ENCODE measurements at places on chromosomes 1 and 21.

DNA sequence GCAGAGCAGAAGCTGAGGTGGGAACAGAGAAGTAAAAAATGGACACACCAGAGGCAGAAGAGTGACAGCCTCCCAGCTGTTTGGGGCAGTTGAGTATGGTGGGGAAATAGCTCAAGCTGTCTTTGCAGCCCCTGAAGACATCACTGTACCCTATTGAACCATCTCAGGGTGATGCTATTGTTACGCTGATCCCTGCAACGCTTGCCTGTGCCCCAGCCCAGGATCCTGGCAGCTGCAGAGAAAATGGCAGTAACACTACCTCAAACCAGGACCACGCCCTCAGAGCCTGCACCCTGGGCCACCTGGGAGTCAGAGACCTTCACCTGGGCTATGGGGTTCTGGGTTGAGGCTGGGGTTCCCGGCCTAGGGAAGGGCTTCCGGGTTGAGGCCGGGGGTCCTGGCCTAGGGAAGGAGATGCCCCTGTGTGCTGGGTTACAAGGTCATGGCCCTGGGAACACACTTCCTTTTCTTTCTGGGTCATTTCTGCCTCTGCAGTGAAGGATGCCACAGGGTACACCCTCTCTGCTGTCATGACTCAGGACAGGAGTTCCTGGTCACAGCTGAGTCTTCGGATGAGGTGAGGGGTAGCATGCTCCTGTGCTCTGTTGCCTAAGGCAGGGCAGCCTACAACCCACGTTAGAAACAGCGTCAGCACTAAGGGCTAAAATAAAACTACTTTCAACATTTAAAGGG, 11.6 kb downstream of the BSND start:
- DNase-seq: no peak

GRCh38 chr1:58434181-58434580, 112.3 kb downstream of the OMA1 start:
- DNase-seq: no peak

DNA sequence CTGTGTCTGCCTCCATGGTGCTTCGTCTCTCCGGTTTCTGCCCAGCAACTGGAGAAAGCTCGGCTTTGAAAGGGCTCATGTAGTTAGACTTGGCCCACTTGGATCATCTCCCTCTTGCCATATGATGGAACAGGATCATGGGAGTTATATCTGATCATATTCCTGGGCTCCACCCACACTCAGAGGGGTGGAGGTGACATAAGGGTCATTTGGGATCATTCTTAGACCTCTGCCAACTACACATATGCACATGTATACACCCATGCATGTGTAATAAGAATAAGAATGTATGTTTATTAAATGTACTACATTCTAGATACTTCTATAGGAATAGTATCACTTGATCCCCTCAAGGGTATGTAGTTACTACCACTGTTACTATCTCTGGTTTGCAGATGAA, 74.1 kb upstream of the WNT4 start:
- DNase-seq: no peak

GRCh38 chr1:54297596-54298283, 97.8 kb downstream of the MRPL37 start:
- no peak for DNase-seq

DNA sequence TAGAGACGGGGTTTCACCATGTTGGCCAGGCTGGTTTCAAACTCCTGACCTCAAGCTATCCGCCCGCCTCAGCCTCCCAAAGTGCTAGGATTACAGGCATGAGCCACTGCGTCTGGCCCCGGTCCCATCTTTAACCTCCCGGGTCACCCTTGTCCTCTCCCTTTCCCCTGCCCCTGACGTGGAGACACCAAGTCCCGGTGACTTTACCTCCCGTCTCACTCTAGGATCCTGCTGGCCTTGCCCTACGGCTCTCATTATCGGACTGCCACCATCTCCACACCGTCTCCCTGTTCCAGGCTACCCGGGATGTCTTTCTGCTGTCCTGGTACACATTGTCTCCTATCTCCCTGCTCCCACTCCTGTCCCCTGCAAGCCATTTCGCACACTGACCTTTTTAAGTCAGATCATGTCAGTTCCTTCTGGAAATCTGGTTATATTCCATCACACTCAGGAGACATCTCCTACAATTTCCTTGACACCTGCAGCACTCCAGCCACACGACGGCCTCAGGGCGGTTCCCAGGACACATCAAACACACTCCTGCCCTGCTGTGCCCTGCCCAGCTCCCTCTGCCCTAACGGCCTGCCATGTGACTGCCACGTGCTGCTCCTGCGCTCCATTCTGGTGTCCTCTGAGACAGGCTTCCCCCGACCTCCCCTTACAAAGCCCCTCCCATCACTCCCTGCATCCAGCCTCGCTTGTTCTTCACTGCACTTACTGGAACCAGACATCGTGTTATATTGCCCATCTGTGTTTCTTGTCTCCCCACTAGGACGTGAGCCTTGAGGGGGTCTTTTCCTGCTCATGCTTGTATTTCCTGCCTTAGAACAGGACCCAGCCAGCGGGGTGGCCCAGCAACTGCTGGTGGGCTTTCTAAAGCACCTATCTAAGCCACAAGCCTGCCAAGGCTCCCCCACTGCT, 32.7 kb downstream of the TTC39A start:
- no peak for DNase-seq

DNA sequence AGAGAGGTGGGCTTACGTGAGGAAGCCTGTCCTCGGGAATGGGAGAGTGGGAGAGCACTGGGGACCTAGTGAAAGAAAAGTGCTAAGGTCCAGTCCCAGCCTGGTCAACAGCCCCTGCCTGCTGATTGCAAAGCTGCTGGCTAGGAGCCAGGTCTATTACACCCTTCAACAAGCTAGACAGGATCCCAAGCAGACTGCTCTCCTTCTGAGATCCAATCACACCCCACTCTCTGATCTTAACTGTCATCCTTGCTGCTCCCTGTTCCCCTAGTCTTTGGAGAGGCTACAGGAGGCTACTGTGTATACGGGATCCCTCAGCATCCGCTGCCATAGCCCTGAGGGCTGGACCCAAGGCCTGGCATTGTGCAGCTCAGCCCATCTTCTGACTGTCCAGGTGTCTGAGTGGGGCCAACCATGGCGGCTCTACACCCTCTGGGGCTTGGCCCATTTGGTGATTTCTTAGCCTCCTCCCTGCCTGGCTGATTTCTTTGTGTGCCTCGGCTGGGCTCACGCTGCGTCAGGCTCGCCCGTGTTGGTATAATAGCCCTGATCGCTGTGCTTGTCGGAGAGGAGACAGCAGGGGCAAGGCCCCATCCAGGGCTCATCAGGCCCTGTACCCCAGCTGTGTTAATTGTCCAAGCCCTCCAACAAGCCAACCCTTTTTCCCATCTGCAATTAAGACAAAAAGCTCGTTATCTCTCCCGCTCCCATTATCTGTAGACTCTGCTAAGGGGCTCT, 43.9 kb downstream of the NAV1 start:
- no peak for DNase-seq

DNA sequence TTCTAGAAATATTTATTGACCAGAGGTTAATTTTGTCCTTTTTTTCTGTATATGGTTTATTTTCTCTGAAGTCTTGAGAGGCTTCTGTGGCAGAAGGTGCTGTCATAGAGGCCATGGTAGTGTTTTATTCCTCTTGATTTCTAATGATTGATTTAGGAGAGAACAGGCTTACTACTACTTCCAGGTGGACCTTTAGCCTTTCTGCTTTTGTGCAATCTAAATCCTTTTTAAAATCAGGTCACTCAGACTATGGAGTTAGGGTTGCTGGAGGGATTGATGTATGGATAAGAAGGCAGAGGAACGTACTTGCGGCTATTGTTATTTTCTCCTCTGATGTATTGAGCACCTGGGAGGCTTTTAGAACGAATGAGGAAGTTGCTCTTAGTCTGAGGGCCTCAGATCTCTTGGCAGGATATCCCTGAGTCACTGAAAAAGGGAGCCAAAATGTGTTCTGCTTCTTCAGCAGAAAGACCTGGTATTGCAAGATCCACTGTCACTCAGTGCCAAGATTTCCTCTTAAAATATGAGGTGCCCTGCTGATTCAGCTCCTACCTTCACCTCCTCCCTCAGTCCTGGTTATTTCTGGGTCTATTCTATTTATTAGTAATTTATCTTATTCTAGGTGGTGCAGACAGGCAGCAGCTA, 277.4 kb downstream of the ZNF648 start:
- no peak for DNase-seq

GRCh38 chr1:220890602-220891001, 11.4 kb downstream of the HLX start:
- DNase-seq: no peak

DNA sequence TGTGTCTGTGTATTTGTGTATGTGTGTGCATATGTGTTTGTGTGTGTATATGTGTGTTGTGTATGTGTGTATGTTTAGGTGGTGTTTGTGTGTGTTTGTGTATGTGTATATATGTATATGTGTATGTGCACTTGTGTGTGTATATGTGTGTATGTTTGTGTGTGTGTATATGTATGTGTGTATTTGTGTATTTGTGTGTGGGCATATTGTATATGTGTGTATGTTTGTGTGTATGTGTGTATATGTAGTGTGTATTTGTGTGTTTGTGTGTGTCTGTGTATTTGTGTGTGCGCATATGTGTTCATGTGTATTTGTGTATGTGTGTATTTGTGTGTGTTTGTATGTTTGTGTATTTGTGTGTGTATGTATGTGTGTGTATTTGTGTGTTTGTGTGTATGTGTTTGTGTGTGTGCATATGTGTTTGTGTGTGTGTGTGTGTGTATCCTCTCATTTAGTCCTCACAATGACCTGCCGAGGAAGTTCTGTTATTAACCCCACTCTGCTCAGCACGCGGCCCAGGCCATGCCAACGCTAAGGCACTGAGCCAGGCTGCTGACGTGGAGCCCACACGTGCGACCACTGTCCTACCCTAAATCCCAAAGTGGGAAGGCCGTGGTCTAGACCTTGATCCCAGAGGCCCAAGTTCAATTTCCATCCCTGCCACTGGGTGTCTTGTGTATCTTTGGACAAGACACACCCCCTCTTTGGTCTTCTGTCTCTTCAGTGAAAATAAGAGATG, 43.2 kb upstream of the TMEM51 start:
- DNase-seq: no peak

- DNase-seq: no peak
These were observed 52.5 kb downstream of the NBPF6 start for GRCh38 chr1:108502624-108503023.

- no peak for DNase-seq
These were observed 18.4 kb upstream of the DNASE2B start for GRCh38 chr1:84379917-84380180.

DNA sequence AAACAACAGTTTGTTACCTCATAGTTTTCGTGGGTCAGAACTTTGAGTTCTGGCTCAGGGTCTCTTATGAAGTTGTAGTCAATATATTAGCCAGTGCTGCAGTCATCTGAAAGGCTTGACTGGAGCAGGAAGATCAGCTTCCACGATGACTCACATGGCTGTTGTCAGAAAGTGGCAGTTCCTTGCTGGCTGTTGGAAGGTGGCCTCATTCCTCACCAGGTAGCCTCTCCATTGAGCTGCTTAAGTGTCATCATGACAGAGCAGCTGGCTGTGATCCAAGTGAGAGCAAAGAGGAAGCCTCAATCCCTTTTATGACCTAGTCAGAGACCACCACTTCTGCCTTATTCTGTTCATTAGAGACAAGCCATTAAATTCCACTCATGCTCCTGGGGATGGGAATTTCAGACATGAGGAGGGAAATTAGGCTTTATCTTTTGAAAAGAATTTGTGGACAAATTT, 5.6 kb downstream of the OSBPL9 start:
- DNase-seq: no peak

- no peak for DNase-seq
These were observed 569 bp upstream of the WARS2 start for GRCh38 chr1:119141020-119141424.

All from cortex of kidney (tissue), 1 donor.